ENCODE measurements at places on chromosomes 2 and 18.

- no peak for DNase-seq
Measured at GRCh38 chr2:170362871-170363631, 185.1 kb downstream of the MYO3B start.

GRCh38 chr2:199128476-199129229, 329.1 kb downstream of the SATB2 start:
- DNase-seq, result no peak

- DNase-seq, result no peak
Measured at GRCh38 chr2:104572834-104573233, 281.1 kb upstream of the POU3F3 start.

DNA sequence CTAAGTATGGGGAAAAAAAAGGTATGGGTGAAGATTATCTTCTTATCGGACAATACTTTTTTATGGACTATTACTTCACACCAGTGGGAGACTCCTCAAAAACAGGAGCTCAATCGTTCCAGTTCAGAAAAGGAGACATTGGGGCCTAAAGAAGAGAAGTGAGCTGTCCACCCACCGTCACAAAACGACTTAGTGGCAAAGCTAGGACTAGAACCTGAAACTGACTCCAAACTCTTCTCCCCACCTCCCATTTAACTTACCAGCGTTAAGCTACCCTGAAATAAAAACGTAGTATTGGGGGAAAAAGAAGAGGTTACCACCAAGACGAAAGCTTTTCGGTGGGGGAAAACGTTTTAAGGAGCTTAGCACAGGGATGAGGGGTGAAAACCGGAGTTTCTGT, 503 bp downstream of the GTF3C3 start:
- DNase-seq, result no peak

DNA sequence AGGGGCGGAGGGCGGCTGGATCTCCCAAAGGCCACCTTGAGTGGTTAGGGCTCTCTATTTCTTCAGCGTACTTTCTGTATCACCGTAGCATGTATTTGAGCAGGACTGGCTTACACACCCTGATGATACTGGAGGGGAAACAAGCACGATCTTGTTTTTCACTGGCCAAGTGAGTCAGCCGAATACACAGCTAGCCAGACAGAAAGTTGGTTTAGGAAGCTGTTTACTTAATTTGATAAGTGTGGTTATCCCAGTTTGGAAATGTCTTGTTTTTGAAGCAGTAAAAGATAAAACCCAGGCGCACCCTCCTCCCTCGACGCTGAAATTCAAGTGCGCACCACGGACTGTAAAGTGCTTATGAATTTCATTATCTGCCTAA, 582 bp downstream of the RIOK3 start:
- no peak for DNase-seq

Data from GM18507 (cell line).